ENCODE measurements at places on chromosomes 6 and 20.

- no peak for DNase-seq
Measured at GRCh38 chr20:3042625-3043024, 797 bp upstream of the GNRH2 start.

GRCh38 chr6:15505463-15505918 is 157.3 kb downstream of the DTNBP1 start:
- no peak for DNase-seq

GRCh38 chr6:34576286-34576955 is 20.3 kb upstream of the SPDEF start:
- DNase-seq: no peak

GRCh38 chr20:13265941-13266340 is 44.9 kb downstream of the ISM1 start:
- no peak for DNase-seq

- no peak for DNase-seq
Measured at GRCh38 chr6:65570340-65570739, 136.7 kb downstream of the EYS start.

- no peak for DNase-seq
Measured at GRCh38 chr20:41483553-41483930, 116.9 kb upstream of the EMILIN3 start.

GRCh38 chr6:108113557-108114519 is 39.3 kb upstream of the OSTM1 start:
- peak; percentile 65 for DNase-seq

GRCh38 chr6:36920546-36920945 is 34.0 kb upstream of the PI16 start:
- no peak for DNase-seq

DNA sequence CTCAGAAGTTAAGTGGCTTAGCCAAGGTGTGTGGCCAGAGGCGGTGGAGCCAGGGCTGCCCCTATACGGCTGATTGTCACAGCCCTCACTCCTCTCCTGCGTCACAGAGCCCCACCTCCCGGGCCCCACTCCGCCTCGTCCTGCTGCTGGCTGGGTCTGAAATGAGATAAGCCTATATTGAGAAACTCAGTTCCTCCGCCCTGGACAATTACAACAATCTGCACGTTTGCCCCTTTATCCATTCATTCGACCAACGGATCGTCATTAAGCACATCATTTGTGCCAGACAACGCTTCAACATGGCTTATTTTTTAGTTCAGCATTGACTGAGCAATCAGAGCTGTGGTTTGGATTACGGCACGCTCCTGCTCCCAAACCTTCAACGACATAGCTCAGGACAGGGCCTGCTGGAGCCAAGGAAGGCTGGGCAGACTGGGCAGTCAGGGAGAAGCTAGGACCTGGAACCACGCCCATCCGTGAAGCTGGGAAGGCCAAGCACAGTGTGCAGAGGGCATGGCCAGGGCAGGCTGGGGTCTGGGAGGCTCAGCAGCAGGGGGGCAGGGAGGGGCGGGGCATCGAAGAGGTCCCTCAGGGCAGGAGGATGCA is 16.6 kb upstream of the EZR start:
- DNase-seq: peak; percentile 41

- no peak for DNase-seq
Measured at GRCh38 chr6:63793465-63794137, 158.0 kb downstream of the PHF3 start.

- DNase-seq: peak; percentile 31
Measured at GRCh38 chr6:106894978-106895702, 79.4 kb downstream of the CD24 start.

DNA sequence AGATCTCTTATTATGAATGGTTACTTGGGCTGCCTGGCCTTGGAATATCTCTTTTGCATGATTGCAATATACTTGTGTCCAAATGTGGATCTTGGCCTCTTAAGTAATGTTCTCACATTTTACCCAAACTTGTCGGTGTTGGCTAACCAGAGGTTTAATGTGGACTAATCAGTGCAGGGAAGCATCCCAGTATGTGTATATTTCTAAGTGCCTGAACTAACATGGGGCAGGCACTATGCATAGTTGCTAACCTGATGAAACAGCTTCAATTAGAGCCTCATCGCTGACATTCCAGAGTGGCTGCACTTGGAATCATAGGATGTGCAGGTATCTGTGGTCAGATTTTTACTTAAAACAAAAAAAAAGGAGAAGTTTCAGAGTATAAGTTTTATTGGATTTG is 160.0 kb downstream of the PDE7B start:
- no peak for DNase-seq

- DNase-seq: no peak
Measured at GRCh38 chr6:1496836-1497760, 107.7 kb downstream of the FOXF2 start.

DNA sequence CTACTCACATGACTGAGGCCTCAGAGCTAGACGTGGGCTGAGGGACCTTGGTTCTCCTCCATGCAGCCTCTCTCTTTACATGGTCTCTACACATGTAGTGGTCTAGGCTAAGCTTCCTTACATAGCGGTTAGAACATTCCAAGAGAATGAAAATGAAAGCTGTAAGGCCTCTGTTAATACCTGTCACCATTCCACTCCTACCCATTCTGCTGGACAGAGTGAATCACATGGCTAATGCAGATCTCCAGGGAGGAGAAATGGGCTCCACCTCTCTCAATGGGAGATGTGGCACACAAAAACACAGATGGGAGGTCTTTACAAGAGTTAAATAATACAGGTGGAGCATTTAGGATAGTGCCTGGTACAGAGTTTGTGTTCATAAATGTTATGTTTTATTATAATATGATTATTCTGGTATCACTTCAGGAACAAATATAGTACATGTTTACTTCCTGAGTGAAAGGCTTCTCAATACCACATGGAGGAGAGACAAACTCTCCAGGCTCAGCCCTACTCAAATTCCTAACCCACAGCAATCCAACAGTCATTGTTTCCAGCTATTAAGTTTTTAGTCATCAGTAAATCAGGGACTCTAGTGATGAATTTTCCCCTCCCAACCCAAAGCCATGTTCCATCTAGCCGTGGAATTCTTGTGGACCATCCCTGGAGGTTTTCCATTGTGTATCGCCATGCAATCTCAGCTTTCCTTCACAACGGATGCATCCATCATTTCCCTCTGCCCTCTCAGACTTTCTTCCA is 57.9 kb downstream of the ISM1 start:
- no peak for DNase-seq

DNA sequence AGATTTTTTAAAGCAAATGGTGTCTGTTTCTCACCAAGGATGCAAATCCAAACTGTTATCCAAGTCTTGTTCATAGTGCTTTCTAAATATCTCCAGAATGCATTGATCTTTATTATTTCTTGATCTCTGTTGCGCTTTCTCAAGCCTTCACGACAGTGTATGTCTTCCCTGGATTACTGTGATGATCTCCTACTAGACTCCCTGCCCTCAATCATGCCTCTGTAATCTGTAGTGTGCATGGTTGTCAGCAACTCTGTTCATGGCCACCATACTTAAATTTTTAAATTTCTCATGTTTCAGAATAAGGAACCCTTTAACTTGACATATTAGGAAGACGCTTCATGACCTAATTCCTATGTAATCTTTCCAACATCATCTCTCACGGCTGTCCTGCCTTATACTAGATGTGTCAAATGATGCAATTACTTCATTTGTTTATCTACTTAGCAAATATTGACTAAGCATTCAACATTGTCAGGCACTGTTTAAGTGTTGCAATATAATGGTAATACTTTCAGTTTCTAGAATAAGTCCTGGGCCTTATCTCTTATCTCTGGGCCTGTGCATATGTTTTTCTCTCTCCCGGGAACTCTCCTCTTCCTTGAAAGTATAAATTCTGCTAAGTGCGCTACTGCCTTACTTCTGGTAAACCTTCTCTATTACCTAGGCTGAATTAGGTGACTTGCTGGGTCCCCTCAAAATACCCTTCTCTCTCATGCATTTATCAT is 25.6 kb upstream of the AHI1 start:
- DNase-seq: no peak

- no peak for DNase-seq
Measured at GRCh38 chr20:2867081-2867864, 6.0 kb upstream of the PTPRA start.

DNA sequence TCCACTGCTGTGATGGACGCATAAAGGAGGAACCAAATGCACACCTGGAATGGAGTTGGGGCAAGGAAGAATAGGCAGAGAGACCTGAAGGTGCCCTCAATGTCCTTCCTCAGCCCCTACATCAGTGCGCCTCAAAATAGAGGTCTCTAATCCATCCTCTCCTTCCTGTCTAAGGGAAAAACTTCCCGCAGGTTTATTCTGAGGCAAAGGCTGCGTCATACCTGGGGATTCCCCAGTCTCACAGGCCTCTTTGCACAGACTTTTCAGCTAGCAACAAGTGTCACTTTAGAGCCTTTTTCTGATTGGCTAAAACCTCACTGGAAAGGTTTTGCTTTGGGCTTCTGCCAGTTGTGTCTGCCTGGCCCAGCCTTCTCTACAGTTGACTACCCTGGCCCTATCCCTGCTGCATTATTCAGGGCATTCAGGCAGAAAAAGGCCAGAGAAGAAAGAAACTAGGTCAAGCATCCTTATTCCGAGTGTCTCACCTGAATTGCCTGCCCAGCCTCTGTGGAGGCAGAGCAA is 1.8 kb upstream of the HLA-DQB1 start:
- DNase-seq: peak; percentile 84

- DNase-seq: no peak
Measured at GRCh38 chr6:119511024-119511423, 161.5 kb upstream of the MAN1A1 start.

DNA sequence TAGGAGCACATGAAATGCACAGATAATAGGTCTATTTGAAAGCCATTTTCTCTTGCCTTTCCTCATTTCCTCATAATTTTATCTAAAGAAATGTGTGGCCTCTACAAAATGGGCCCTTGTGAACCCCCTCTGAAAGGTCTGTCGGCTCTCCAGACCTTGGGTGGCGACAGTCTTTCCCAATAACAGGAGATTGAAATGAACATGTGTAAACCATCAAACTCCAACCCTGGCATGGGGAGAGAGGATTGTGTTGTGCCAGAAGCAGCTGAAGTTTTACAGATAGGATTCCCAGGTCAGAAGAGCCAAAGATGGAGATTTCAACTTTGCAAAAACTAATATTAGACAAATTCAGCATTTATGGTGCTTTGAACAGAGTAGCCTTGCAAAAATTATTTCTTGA is 277.1 kb upstream of the ECI2 start:
- no peak for DNase-seq

DNA sequence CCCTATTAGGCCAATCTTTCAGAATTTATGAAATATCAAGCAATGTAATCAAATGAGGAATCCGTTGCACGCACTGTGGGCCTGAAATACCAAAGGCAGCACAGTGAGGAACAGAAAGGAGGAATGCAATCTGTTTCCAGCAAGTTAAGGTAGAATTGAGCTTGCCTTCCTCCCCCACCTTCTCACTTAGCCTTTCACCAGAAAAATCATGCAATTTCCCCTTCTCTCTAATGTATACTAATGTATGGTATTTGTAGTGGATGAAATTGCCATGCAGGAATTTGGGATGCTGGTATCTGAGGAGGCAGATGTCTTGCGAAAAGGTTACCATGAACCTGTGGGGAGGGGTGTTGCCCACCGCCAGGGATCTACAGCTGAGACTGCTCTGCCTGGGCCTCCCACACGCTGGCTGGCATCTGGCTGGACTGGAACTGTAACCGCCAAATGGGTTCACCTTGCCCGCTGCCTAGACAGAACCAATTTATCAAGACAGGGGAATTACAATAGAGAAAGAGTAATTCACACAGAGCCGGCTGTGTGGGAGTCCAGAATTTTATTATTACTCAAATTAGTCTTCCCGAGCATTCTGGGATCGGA is 222.4 kb upstream of the MYLIP start:
- DNase-seq: no peak

DNA sequence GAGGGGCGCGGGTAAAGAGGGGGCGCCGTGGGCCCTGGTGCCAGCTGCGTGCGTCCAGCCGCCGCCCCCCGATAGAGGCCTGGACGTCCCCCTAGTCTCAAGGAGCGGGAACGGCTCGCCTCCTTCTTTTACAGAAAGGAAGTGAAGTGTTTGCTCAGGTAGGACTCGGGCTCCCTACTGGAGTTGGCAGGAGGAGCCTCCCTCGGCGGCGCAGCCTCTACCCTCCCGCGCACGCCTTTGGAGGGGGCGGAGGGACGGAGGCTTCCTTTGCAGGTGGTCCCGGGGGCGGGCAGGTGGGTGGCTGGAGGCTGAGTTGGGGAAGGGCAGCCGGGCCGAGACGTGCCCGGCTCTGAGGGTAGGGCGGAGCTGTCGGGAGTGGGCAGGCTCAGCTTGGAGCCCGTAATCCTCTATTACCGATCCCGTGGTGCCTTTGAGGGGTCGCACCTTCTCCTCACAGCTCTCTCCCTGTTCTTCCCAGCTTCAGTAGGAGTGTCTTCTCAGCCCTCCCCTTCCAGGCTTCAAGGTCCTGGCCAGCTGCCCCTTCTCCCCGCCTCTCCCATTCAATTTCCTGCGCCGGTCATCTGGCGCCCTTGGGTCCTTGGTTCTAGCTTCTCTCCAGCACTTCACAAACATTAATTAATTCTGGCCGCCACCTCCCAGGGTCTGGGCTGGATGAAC is 728 bp downstream of the ITPR3 start:
- no peak for DNase-seq

GRCh38 chr6:24969343-24969860 is 33.6 kb upstream of the RIPOR2 start:
- no peak for DNase-seq

DNA sequence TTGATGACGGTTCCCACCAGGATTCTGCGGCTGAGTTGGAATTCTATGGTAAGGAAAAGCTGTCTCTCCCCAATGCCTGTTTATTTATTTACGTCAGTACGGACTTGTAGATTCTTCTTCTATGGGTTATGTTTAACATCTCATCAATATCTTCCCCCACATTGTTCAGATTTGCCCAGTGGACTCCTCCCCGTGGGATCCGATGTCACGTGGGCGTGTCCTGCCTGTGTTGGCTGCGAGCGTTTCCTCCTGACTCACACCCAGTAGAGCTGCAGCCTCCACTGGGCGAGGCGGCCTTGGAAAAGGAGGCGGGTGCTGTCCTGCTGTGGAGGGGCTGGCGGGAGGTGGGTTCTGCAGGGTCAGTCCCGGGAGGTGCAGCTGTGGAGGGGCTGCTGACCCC is 46.8 kb upstream of the SLCO4A1 start:
- peak; percentile 61 for DNase-seq

DNA sequence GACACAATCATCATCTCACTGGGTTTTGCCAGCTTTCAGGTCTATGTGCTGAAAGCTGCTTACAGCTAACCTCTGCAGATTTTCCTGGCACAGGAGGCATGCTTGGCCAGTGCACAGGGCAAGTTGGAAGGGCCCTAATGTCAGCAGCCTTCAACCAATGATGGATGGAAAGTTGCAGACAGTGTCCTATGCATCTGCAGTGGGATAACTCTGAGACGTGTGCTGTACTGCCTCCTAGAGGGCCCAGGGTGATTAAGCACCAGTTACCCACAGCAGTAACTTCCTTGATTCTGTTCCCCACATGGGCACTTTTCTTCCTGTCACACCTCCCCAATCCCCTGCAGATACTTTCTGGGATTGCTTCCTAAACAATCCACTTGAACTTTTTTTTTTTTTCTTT is 38.6 kb downstream of the OVOL2 start:
- peak; percentile 73 for DNase-seq

DNA sequence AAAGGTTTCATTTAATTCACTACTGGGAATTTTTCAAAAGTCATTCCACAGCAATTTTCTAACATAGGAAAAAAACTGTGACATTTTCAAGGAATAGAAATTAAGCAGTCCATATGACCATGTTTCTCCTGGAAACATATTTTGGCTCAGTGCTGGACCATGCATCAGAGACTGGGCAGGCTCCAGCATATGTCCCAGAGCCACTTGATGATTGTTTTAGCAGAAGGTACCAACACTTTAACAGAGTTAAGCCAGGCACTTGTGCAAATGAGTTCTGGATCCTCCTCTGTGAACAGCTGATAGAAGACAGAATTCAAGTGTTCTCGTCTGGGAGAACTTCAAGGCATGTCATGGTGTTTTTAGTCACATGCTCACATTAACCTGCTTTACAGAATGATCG is 516.3 kb downstream of the COL12A1 start:
- no peak for DNase-seq
